ENCODE measurements at places on chromosomes 3 and 15. TPM values are rescaled to one million over a fixed set of nuclear protein-coding genes. Genes with fewer than 3 reads are reported as not detected.

The ZCWPW2 gene
- total RNA-seq, result 0.30 TPM

The CSTA gene
- not detected for total RNA-seq

DNA sequence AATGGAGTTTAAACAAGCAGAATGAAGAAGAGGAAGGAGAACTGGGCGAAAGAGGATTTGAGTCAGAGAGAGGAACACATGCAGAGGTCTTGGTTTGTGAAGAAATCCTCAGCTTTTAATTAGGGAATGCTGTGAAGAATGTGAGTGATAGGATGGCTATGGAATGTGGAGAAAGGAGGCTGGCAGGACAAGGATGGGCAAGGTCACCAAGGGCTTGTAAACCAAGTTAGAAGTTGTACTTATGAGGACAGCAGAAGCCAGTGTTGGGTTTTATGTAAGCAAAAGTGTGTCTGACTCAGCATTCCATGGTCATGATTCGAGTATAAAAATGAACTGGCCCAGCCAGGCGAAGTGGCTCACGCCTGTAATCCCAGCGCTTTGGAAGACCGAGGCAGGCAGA, 60.0 kb upstream of the IL12A start:
- peaks cover 3% of the 10 kb centered on the region for H3K36me3 ChIP-seq
- no peak overlapping the region for H3K4me3 ChIP-seq
- peaks cover 8% of the 10 kb centered on the region for H3K4me1 ChIP-seq
- peak overlapping the region; percentile 0 for H3K27ac ChIP-seq

DNA sequence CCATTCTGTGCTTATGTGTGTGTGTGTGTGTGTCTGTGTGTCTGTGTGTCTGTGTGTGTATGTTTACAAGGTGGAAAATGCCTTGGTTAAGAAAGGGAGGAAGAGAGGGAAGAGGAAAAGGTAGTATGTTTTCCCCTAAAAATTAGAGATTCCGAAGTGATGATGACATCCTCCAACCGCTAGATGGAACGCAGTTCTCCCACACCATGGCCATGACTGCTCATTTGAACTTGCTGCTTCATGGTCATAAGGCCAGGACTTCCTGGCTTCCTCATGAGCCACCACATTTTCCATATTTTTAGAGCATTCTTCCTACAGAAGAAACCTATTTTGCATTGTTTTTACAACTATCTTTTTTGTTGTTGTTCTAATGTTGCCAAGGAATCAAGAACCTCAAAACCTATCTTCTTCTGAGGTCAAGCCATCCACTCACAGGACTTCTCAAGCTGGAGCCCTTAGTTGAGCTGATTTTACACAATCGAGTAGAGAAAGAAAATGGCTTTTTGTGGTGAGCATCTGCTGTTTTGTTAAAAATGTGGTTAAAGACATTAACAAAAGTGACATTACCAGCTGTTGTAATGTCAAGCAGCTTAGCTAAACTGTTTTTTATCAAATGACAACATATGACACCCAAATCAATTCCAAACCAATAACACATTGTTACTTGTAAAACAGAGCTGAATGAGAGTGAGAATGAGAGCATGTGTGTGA, 1091.0 kb downstream of the FHIT start:
- peaks cover 13% of the 10 kb centered on the region for H3K4me1 ChIP-seq
- no peaks in the 10 kb centered on the region for H3K27me3 ChIP-seq
- peaks cover 2% of the 10 kb centered on the region for H3K36me3 ChIP-seq
- DNase-seq, result no peak
- H3K4me3 ChIP-seq, result no peak overlapping the region

GRCh38 chr3:127688416-127689265, 15.9 kb downstream of the ABTB1 start:
- H3K27me3 ChIP-seq, result no peaks in the 10 kb centered on the region
- no peak for DNase-seq
- H3K4me3 ChIP-seq, result no peak overlapping the region
- peaks cover 3% of the 10 kb centered on the region for H3K4me1 ChIP-seq
- H3K36me3 ChIP-seq, result no peaks in the 10 kb centered on the region

DNA sequence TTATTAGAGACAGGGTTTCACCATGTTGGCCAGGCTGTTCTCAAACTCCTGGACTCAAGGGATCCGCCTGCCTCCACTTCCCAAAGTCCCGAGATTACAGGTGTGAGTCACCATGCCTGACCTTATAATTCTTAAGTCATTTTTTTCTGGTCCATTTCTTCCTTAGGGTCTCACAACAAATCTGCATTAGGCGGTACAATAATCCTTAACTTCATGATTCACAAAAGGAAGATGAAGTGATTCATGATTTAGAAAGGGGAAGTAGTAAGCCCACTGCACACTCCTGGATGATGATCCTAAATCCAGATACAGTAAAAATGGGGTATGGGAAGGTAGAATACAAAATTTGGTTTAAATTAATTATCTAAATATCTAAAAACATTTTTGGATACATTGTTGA, 45.0 kb upstream of the TKT start:
- no peak overlapping the region for H3K27ac ChIP-seq
- DNase-seq, result no peak
- peaks cover 10% of the 10 kb centered on the region for H3K36me3 ChIP-seq
- no peaks in the 10 kb centered on the region for H3K27me3 ChIP-seq
- H3K4me1 ChIP-seq, result peaks cover 13% of the 10 kb centered on the region
